Uterus (tissue), 4 donors: ENCODE measurements at places on chromosomes 4 and X.

- no peak for DNase-seq
Observed at GRCh38 chrX:75086731-75087195, 69.3 kb downstream of the ABCB7 start.

DNA sequence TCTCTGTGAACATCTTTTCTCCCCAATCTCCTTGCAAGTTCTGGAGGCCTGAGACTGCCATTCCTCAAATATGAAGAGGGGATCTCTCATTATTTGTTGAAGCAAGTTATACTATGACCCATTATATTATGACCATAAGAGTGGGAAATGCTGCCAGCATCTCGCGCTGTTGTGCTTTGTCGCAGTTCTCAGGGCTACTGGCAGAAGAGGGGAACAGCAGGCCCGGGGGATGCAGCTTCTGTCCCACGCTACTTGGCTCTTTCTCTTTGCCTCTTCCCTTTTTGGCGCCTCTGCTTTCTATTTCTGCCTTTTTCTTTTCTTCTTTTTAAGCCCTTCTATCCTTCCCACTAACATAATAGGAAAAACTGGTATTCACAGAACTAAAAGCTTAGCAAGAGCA lies 64.2 kb downstream of the GEMIN8 start:
- DNase-seq: no peak

- DNase-seq: no peak
Observed at GRCh38 chr4:41122775-41123174, 91.6 kb downstream of the APBB2 start.

GRCh38 chrX:30141966-30142365 lies 73.4 kb upstream of the MAGEB2 start:
- no peak for DNase-seq

DNA sequence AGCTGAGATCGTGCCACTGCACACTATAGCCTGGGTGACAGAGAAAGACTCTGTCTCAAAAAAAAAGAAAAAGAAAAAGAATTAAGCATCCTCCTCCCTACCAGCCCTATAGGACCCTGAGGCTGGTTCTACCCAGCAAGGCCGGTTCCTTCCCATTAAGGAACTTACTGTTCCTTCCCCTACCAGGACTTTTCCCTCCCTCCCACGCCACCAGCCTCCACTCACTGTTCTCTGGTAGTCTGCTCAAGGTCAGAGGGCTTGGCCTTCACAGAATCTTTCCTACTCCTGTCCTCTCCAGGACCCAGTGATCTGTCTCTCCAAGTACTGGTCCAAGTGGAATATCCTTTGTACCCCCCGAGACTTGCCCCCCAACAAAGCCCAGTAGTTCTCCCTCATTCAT lies 1.4 kb downstream of the GRIPAP1 start:
- DNase-seq: no peak

- no peak for DNase-seq
Observed at GRCh38 chr4:143377611-143378099, 41.0 kb downstream of the GAB1 start.

DNA sequence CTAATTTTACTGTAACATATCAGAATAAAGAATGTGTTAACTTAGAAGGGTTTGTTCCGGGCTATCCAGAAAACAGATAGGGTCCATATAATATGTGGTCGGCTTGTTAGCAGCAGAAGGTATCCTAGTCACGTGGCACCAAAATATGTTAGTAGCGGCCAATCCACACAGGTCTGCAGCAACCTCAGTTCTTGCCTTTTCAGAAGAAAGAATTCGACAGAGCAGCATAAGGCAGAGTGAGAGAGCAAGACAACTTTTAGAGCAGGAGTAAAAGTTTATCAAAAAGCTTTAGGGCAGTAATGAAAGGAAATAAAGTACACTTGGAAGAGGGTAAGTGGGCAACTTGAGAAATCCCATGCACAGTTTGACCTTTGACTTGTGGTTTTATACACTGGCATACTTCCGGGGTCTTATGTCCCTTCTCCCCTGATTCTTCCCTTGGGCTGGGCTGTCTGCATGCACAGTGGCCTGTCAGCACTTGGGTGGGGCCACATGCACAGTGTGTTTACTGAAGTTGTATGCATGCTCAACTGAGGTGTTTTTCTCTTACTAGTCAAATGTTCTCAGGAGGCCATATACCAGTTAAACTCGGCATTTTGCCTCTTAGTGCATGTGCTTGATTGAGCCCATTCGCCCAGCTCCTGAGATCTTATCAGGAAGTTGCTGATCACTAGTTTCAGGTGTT lies 37.0 kb upstream of the ABCG2 start:
- DNase-seq: no peak

- no peak for DNase-seq
Observed at GRCh38 chrX:101977106-101977505, 45.3 kb upstream of the ZMAT1 start.

GRCh38 chr4:168859888-168860694 lies 150.0 kb downstream of the CBR4 start:
- no peak for DNase-seq

GRCh38 chr4:26218677-26219605 lies 101.9 kb upstream of the RBPJ start:
- no peak for DNase-seq

DNA sequence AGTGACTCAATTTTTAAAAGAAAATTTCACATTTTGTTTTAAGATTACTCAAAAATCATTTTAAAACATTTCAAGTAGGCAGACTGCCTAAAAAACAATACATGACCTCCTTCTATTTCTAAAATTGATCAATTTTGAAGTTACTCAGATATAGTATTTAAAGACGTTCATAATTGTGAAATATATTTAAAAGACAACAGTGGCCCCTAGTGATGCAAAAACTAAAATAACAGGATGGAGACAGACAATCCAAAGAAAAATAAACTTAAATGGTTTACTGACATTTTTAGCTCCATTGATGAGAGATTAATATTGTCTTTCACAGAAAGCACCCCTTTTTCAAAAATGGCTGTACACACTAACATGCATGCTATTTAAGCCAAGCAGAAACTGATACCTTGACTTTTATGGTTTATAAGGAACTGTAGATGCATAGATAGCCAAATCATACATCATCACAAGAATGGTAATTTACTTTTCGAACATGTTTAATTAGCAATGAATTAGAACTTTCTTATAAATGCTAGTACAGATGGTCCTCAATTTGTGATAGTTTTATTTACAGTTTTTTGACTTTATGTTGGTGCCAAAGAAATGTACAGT lies 69.8 kb upstream of the FAT4 start:
- DNase-seq: no peak

- DNase-seq: peak; percentile 62
Observed at GRCh38 chrX:49172280-49172780, 632 bp downstream of the PLP2 start.

DNA sequence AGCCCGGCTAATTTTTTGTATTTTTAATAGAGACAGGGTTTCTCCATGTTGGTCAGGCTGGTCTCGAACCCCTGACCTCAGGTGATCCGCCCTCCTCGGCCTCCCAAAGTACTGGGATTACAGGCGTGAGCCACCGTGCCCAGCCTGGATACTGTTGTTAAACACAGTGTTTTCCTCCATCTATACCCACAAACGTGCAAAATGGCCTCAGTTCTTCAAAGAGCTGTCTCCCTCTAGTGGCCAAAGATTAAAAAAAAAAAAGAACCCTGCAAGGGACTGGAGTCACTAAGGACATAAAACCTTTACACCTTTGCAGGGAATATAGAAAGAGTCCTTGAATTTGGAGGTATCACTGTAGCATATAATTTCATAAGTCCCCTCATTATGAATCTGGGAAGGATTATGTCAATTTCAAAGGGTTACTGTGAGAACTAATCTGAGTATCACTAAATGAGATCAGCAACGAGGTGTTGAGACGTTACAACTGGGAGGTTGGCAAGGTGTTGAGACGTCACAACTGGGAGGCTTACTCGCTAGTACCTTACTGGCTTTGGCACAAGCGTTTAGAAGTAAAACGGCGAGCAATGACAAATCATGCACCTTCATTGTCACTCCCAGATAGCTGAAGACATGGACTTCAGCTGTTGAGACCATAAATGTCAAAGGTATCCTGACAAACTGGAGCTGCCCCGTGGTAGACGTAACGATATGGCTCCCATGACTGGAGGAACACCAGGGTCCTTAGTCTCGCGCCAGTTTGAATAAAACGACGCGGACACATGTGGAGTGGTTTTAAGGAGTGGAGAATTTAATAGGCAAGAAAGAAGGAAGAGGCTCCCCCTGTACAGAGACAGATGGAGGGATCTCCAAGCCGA lies 33.4 kb upstream of the ENPP6 start:
- no peak for DNase-seq

GRCh38 chr4:1612278-1613098 lies 71.6 kb downstream of the FAM53A start:
- no peak for DNase-seq
